Kidney epithelial cell (primary cell): ENCODE measurements at places on chromosomes 13 and 19.

DNA sequence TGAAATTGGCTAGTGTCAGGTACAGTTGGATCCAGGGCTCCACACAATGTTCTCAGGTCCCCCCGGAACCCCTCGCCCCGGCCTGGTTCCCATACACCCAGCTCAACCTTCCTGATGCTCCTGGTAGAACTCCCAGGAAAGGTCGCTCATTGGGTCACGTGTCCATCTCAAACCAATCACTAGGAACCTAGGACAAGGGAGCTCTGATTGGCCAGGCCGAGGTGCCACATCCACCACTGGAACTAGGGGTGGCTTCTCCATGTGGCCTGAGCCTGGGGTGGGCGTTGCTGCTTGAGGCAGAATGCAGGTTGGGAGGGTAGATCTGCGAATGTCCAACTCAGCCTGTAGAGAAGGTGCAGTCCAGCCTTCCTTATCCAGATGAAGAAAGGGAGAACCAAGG lies 6.9 kb upstream of the MEF2B start:
- no peak for DNase-seq

DNA sequence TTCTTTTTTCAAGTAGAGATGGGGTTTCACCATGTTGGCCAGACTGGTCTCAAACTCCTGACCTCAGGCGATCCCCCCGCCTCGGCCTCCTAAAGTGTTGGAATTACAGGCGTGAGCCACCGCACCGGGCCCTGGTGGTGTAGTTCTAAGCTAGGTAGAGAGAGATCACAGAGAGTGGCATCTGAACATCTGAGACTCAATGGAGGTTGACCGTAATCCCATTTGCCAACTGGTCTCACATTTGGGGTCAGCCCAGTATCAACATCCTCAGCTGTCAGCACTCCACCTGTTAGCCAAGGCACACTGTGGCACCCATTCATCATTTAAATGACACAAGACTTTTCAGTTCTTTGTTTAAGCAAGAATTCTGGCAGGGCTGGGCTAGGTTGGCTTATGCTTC lies 8.1 kb downstream of the SELENOW start:
- DNase-seq = no peak

DNA sequence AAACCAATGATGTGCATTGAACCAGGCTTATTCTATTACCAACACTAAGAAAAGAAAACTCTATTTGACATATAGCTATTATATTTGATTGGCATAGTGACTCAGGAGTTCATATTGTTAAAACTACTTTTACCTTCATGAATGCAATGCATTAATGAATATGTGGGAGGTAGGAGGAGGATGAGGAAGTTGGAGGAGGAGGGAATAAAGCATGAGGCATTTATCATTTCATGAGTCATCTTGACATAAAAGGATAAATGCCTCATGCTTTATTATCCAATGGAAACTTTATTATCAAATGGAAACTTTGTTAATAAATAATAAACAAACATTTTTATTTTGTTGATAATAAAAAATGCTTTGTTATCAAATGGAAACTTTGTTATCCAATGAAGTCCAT lies 116.5 kb downstream of the SPRY2 start:
- DNase-seq = no peak

- no peak for DNase-seq
Observed at GRCh38 chr13:22399801-22400420, 729.0 kb downstream of the FGF9 start.

- DNase-seq = no peak
Observed at GRCh38 chr13:54733639-54734038, 1705.0 kb downstream of the OLFM4 start.

DNA sequence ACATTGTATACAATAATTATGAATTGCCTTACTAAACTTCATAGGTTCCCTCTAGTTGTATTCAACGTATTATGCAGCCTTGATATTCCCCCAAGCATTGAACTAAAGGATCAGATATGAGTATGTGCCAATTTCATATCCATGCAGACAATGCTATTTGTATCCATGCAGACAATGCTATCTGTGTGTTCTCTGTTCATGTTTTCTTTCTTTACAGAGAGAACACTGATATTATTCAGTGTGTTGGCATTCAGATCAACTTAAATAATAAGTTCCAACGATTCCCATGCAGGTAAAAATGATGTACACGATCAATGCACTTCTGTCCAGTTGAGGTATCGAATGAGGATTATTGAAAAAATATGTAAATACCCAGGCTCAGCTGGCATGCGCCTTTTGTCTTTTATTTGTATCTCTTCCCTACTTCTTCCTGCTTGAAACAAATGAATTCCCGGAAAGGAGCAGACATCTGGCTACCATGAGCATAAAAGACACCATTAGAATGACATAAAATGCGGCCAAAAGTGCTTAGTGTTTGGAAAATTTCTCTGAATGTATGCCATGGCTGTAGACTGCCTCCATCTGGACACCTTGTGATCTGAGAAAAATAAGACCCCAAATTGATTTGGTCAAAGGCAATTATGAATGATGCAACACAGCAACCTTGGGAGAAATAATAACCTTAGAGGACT lies 731.5 kb downstream of the SLITRK1 start:
- DNase-seq = no peak

DNA sequence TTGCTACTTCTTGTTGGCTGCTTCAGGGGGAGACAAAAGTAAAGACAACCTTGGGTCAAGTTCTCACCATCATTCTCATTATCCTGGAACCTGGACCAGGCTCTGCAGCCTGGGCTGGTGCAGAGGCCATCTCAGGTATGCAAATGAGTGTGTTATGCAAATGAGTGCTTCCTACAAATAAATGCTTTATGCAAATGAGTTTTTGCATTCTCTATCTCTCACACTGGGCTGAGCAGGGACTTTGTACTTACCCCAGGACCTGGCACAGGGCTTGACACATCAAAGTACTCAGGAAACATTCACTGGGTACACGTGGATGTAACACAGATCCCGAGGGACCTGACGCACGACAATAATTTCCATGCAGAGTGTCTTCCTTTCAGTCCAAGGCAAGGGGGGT lies 103.0 kb downstream of the DNAJC15 start:
- DNase-seq = no peak

- no peak for DNase-seq
Observed at GRCh38 chr19:57558525-57558924, 1.1 kb downstream of the ZNF550 start.

DNA sequence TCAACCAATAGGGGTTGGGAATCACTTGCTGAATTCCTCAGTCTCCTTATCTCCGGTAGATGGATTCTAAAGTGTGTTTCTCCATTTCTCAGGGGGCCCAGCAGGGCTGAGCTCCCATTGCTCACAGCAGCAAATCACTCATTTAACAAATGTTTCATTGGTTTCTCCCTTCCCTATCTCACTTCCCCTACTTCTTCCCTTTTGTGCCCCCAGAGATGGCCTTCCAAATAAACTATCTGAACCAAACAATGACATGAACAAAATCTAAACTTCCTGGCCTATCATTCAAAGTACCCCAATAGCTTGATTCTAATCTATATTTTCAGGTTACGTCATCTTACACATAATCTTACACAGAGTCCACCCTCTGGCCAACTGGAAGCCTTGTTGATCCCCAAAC lies 60.4 kb downstream of the DLEU7 start:
- DNase-seq = no peak

GRCh38 chr13:96781141-96781540 lies 213.1 kb downstream of the OXGR1 start:
- DNase-seq = no peak

DNA sequence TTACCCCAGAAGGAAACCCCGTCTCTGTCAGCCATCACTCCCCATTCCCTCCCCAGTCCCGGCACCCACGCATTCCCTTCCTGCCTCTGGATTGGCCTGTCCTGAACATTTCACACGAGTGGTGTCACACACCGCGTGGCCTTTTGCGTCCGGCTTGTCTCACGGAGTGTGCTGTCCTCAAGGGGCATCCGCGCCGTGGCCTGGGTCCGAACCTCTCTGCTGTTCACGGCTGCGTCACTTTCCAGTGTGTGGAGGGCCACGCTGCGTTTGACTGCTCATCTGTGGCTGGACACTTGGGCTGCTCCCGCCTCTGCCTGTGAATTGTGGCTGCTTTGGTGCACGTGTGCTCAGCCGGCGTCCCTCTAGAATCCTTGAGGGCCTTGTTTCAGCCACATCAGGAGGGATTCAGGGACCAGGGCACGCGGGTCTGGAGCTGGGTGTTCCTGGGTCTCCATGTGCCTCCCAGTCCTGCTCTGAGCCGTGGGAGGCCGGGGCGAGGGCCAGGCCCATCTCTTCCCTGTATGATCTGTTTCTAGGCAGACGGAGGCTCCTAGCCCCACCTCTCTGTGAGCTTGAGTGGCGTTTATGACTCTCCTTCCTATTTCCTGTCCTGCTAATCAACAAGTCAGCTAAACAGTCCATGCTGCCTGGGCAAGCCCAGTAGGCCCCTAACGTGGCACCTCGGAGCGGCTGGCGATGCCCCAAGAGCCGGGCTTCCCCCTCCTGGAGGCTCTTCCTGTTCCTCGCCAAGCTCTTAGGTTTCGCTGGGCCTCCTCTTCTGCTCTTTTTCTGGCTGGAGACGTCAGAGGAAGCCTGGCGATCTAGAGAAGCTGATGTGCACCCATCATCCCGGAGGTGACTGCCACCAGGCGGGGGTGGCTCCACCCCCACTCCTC lies 8.1 kb downstream of the STK11 start:
- DNase-seq = no peak

GRCh38 chr19:16040642-16041041 lies 35.7 kb upstream of the TPM4 start:
- no peak for DNase-seq

DNA sequence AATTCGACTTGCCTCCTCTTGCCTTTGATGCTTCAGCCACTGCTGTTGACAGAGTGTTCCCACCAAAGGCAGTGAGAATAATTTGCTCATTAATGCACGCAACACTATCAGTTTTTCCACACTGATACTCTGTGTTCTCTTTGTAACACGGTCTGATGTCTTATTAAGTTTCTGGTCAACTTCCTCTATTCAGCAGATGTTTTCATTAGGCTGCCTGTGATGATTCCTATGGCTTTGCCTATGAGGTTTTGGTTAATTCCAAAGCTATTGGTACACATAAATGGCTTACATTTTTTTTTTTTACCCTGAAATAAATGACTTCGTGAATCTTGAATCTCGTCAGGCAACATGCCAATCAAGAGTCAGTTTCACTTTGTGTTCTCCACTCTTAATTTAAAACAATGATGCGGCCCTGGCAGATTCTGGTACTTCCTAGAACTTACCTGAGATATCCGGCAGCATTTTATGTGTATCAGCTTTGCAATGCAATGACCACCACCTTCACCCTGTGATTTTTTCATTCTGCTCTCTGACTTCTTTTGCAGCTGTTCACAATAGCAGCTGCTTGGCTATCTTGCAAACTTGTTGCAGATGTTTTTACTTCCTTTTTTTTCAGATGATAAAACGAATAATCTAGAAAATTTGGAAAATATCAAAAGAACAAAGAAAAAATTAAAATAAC lies 27.5 kb upstream of the KL start:
- DNase-seq = no peak

- no peak for DNase-seq
Observed at GRCh38 chr13:48583859-48584311, 51.0 kb upstream of the RCBTB2 start.

DNA sequence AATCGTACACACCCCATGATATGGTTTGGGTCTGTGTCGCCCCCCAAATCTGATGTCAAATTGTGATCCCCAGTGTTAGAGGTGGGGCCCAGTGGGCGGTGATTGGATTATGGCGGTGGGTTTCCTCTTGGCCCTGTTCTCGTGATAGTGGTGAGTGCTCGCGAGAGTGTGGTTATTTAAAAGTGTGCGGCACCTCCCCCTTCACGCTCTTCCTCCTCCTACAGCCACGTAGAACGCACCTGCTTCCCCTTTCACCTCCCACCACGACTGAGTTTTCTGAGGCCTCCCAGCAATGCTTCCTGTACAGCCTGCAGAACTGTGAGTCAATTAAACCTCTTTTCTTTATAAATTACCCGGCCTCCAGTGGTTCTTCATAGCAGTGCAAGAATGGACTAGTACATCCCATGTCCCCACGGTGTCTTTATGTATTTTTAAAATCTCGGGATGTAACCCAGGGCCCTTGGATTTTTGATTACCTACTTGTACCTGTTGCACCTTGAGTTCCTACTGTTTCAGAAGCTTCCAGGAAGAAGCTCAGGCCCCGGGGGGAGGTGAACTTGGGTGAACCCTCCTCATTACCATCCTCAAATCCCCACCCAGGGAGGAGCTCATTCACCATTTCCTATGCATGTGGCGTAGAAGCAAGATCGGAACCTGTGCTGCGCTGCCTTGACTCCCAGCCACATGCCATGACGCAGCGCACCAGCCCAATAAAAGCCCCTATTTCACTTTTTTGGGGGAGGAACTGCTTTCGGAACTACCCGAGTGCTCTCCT lies 52.4 kb downstream of the TEX29 start:
- no peak for DNase-seq

GRCh38 chr19:30631033-30631370 lies 258.8 kb downstream of the ZNF536 start:
- DNase-seq = no peak
